ENCODE measurements at places on chromosomes 3 and 15.

- no peak for DNase-seq
Observed at GRCh38 chr3:49513494-49514124, 40.7 kb upstream of the BSN start.

DNA sequence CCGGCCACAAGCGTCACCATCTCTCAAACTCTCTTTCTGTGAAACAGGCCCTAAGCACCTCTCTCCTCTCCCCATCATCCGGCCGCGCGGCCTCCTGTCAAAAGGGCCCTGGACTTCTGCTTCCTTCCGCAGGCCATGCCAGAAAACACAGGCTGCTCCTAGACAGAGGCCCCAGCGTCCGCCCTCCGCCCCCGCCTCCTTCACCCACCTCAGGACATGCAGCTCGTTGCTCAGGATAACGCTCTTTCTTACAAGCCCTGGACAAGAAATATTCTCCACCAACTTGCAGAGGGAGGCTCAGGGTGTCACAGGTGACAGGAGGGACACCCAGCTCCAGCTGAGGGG is 212.0 kb downstream of the XXYLT1 start:
- DNase-seq: no peak

DNA sequence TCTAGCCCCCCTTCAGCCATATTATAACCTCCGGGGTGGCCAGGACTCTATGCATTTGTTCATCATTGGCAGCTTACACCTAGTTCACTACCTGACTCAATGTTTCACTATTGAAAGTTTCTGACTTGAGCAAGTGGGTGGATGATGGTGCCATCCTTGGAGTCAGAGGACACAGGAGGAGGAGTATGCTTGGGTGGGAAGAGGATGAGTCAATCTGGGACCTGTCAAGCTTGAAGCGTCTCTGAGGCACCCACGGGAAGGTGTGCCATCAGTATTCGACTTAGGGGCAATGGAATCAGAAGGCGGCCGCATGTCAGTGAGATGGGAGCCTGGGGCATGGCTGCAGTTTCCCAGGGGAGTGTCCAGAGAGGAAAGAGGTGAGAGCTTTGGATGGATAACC is 133.3 kb downstream of the EPHB1 start:
- DNase-seq: no peak

GRCh38 chr15:67782691-67782991 is 42.7 kb upstream of the SKOR1 start:
- no peak for DNase-seq

DNA sequence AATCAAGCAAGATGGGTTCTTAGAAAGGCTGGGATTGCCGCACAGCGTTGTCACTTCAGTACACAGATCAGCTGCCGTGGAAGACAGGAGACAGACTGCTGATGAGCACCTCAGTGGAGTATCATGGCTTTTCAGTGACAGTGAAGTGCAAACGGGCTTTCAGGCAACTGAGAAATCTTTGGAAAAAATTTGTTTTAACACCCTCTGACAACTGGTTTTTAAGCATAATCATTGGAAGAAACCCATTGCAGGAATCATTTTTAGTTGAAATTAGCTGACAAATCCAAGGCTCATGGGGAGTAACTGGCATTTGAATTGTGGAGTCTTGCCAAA is 418.8 kb downstream of the OTOL1 start:
- no peak for DNase-seq

DNA sequence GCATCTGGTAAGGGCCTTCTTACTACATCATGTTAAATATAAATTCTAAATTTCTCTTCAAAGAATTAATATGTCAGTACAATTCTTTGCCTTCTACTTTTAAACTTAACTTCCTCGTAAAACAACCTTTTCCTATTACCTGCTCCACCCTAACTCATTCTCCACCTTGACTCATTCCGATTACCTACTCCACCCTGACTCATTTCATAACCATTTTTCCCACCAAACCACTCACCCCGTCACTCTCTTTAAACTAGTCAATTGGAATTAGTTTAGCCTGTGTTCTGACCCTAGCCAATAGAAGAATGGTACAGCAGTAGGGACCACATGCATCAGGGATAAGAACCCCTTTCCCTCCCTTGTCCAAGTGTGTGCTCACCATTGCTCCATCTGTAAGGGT is 65.6 kb downstream of the PLSCR2 start:
- no peak for DNase-seq

GRCh38 chr3:128946411-128946810 is 47.5 kb downstream of the CFAP92 start:
- DNase-seq: no peak

GRCh38 chr3:119990888-119991287 is 103.4 kb downstream of the GSK3B start:
- no peak for DNase-seq

DNA sequence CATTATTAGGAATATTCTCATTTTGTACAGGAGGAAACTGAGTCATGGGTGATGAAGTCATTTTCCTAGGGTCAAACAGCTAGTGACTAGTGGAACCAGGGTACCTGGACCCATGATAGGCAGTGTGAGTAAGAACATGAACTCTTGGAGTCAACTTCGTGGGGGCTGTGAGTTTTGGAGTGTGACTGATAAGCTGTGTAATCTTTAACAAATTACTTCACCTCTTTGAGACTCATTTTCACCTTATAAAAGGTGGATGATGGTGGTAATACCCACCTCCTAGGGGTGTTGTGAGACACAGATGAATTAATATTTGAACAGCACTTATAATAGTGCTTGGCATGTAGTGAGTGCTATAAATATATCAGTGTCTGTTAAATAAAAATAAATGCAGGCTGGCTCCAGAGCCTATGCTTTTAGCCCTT is 9.1 kb downstream of the SEMA6D start:
- DNase-seq: no peak

DNA sequence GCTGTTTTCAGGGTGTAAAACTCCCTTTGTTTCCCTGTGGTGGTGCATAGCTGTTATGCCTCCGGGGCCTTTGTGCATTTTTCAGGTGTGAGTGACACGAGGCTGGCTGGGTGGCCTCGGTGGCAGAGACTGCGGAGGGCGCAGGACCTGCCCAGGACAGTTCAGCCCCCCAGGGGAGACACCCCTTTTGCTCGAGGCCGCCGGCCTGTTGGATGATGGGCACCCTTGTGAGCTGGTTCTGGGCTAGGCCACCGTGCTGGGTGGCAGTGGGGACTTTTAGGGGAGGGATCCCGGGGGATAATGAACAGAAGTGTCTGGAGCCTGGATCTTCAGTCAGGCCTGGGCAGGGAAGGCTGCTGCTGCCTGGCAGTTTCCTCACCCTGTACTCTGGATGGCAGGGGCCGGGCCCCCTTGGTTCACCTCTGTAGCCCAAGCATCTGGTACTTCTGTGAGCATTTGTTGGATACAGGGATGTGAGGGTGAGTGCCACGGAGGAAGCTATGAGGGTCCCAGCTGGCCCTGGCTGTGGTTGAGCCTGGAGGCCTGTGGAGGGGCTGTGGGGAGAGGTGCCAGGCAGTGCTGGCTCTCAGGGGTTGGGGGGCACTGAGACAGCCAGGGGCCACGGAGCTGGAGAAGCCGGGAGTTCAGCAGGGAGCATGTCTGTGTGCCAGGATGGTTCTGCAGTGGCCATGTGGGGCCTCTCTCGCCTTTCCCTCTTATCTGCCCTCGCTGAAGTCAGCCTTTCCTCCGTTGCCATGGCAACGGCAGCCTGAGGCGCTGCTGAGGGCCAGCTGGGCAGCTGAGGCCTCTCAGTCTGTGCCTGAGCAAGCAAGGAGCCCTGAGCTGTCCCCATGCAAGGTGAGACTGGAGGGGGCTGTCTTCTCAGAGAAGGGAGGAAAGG is 49.0 kb downstream of the KY start:
- DNase-seq: no peak

GRCh38 chr3:17088602-17089313 is 204.0 kb downstream of the PLCL2 start:
- peak; percentile 30 for DNase-seq

- DNase-seq: peak; percentile 3
Observed at GRCh38 chr3:160225176-160226025, at the start of gene C3orf80. TSS of gene C3orf80 (plus strand) at chr3:160225422. CDS start at chr3:160225636, 214 bp downstream.

DNA sequence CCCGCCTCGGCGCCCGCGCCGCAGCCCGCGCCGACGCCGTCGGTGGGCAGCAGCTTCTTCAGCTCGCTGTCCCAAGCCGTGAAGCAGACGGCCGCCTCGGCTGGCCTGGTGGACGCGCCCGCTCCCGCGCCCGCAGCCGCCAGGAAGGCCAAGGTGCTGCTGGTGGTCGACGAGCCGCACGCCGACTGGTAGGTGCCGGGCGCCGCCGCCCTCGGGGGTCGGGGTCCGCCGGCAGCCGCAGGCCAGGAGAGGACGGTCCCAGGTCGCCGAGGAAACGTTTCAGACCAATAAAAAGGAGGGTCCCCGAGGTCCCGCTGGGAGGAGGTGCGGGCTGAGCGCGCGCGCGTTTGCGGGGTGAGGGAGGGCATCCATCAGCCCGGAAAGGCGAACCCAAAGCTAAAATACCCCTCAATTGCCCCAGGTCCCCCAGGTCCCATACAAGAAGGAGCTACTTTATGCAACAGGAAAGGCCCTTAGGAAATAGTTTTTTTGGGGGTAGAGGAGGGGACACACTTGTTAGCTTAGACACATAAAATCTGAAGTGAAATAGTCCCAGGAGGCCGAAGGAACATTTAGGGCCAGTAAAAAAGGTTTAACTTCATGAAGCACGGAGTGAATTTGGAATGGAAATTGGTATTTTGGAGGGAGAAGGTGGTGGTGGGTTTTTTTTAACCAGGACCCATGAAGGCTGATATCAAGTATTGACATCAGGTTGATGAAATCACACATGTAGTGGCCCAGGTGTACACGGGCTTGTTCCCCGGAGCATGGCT is 739 bp downstream of the SYN2 start:
- DNase-seq: no peak

DNA sequence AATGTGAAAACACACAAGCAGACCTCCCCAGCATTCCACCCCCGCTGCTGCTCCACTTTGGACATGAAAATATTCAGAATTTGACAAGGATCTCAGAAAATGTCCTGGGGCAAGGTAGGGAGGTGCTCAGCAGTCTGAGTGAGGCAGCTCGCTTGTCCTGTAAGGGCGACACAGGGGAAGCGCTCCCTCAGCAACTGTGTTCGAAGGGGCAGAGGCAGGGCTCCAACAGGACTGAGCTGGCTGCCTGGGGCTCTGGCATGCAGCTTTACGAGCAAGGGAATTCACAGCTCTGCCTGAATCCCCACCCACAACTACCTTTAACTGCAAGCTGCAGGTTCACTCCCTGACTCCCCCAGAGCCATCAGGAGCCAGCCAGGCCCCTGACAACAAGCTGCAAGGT is 287.0 kb upstream of the LYSMD4 start:
- DNase-seq: no peak

GRCh38 chr15:74653426-74654102 is 37.9 kb downstream of the CLK3 start:
- no peak for DNase-seq

GRCh38 chr3:141178026-141178425 is 53.6 kb upstream of the PXYLP1 start:
- DNase-seq: no peak

DNA sequence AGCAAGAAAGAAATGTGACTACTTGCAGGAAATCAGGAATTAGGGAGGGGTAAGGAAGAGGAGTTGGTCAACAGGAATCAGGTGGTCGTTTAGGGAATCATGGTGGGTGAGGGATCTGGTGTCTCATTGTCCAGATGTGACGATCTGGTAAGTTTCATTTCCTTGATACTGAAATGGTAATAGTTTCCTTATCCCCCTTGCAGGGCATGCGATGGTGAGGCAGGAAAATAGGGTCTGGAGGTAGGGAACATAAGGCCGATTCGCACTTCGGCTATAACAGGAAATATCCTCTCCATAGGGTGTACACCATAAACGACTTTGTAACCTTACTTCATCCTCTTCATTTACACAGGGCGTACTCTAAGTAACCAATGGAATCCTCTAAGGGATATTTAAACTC is 574 bp upstream of the LRRC34 start:
- no peak for DNase-seq

GRCh38 chr3:75049533-75049932 is 435.1 kb upstream of the CNTN3 start:
- no peak for DNase-seq

GRCh38 chr15:76285241-76285825 is 25.9 kb downstream of the ETFA start:
- DNase-seq: peak; percentile 9

GRCh38 chr3:71611099-71611498 is 27.6 kb upstream of the FOXP1 start:
- no peak for DNase-seq

DNA sequence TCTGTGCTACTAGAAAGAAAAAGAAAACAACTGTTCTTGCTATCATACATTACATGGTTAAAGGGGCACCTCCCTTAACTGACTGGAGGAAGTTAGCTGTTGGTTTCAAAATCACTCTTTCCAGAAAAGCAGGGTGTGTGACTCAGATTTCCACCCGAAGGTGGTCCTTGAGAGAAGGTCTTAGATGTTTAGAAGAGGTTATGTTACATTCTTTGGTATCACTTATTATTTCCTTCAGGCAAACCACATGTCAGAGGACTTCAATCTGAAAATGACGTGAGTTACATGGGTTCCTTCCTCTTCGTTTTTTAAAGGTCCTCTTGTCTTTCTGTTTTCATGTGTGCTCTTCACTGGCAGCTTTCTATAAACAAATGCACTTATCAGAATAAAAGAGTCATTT is 307.9 kb upstream of the CBLB start:
- DNase-seq: peak; percentile 77

DNA sequence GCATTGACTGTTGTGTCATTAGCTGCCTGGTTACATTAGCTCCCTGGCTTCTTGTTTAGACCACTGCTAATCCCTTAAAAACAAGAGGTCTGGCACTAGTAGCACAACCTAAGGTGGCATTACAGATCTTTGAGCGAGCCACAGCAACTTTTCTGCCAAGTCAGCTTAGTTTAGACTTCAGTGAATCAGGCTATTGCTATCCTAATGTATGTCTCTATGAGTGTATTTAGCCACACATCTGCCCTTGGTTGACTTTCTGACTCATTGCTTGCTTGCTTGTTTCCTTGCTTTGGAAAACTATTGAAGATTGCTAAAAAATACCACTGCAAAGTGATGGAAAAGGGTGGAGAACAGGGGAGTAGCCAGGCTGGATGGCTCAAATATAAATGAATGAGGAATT is 50.2 kb downstream of the CHP1 start:
- DNase-seq: no peak

GRCh38 chr3:89628856-89629670 is 521.6 kb downstream of the EPHA3 start:
- DNase-seq: no peak

- no peak for DNase-seq
Observed at GRCh38 chr3:139307601-139308555, 35.9 kb upstream of the MRPS22 start.

DNA sequence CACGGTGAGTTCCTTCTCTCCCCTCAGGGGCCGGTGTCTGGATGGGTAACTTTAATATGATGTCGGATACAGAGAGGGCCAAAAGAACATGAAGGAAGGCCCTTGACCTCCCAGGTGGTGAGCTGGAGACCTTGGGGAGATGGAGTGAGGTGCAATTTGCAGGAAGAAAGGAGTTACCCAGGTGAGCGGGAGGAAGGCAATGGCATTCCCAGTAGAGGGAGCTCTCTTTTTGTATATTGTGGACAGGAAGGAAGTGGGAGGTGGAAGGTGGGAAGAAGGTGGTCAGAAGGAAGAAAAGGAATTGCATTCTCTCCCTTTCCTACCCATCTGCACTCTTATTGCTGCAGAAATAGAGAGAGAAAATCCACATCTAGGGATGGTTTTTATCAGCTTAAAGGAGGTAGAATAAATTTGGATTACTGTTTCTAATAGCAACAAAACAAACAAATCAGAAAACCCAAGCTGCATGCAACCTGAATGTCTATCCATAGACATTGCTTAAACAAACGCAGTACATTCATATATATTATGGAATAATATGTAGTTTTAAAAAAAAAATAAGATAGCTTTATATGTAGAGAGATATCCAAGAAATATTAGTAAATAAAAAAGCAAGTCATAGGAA is 169.0 kb upstream of the TSC22D2 start:
- no peak for DNase-seq
